Karpas-422 (cell line): ENCODE measurements at places on chromosomes 2 and 18. TPM values are rescaled to one million over a fixed set of nuclear protein-coding genes. Genes with fewer than 3 reads are reported as not detected.

EFR3B gene
- total RNA-seq, result 0.22 and 0.58 TPM in 2 replicates

ANKRD36B gene
- total RNA-seq, result 69.9 and 79.2 TPM in 2 replicates

WDR7 gene
- total RNA-seq, result 7.6 and 20.9 TPM in 2 replicates

- DNase-seq, result no peak
Observed at GRCh38 chr2:227908266-227909054, 37.0 kb downstream of the DAW1 start.

GRCh38 chr2:241748468-241749256 lies 14.2 kb downstream of the D2HGDH start:
- DNase-seq, result no peak

DNA sequence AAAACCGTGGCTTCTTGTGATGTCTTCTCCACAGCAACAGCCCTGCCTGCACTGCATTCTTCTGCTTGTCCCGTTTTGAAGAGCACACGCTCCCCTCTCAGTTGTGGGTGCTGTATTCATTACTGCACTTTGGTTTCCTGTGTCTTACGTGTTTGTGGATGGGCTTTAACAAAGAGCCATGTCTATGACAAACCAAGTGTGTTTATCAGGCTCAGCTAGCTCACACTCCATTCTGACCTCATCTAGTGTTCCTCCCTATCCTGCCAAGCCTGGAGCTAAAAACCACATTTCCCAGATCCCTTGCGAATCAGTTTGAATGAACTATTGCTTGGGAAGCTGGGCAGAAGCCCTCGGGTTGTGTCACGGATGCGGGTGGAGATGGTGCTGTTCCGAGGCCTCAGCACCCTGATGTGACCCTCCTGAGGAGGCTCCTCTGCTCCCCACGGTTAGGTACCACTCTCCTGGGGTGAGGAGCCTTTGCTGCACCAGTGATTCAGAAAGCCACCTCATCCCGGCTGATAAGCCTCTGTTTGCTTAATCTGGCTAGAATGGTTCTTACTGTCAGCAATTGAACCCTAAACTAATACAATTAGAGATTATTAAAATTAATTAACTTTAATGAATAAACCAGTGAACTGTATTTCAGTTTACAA lies 116.5 kb downstream of the GALR1 start:
- no peak for DNase-seq

- DNase-seq, result no peak
Observed at GRCh38 chr18:2551425-2551824, 19.9 kb downstream of the METTL4 start.
